ENCODE measurements at places on chromosomes 2 and 18. TPM values are rescaled to one million over a fixed set of nuclear protein-coding genes. Genes with fewer than 3 reads are reported as not detected.

Gene MXD1
- 14.6 TPM for polyA plus RNA-seq

Gene CCDC68
- polyA plus RNA-seq = 1.4 TPM

DNA sequence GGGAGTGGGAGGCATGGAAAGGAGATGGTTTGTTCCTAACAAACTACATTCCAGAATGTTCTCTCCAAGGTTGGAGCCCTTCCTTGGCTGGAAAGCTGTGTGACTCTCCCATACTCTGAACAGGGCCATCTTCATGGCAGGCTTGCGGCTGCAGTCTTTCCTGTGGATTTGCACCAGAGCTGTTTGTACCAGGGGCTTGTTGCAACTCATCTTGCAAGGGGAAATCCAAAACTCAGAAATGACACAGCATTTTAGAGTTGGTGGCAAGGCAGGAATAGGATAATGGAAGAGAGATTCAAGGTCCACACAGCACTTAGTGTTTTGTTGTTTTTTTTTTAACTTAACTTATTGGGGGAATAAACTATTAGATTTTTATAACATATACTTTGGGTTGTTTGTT is 73.7 kb upstream of the ZNF516 start:
- DNase-seq = no peak
- H3K27ac ChIP-seq = no peak overlapping the region
- H3K27me3 ChIP-seq = no peaks in the 10 kb centered on the region
- H3K36me3 ChIP-seq = no peaks in the 10 kb centered on the region
- no peak overlapping the region for H3K4me3 ChIP-seq

Gene SMCHD1
- 12.1 TPM for polyA plus RNA-seq

- no peak overlapping the region for H3K4me3 ChIP-seq
- no peaks in the 10 kb centered on the region for H3K4me1 ChIP-seq
- H3K27ac ChIP-seq = no peak overlapping the region
- no peaks in the 10 kb centered on the region for H3K27me3 ChIP-seq
- DNase-seq = no peak
Observed at GRCh38 chr18:73766910-73767515, 380.6 kb downstream of the FBXO15 start.

- no peaks in the 10 kb centered on the region for H3K36me3 ChIP-seq
- no peak overlapping the region for H3K4me3 ChIP-seq
- no peak overlapping the region for H3K27ac ChIP-seq
- no peaks in the 10 kb centered on the region for H3K4me1 ChIP-seq
- no peaks in the 10 kb centered on the region for H3K27me3 ChIP-seq
Observed at GRCh38 chr18:24764766-24765165, 304.3 kb downstream of the HRH4 start.

Gene SFT2D3
- polyA plus RNA-seq = 2.3 TPM

- no peaks in the 10 kb centered on the region for H3K27me3 ChIP-seq
- H3K4me1 ChIP-seq = peaks cover 40% of the 10 kb centered on the region
- H3K27ac ChIP-seq = peak overlapping the region; percentile 71
- no peaks in the 10 kb centered on the region for H3K36me3 ChIP-seq
Observed at GRCh38 chr2:118721817-118722551, 125.5 kb downstream of the EN1 start.

GRCh38 chr18:1585881-1586488 is 681.3 kb downstream of the ADCYAP1 start:
- no peak overlapping the region for H3K27ac ChIP-seq
- no peak overlapping the region for H3K4me3 ChIP-seq
- H3K36me3 ChIP-seq = no peaks in the 10 kb centered on the region

DNA sequence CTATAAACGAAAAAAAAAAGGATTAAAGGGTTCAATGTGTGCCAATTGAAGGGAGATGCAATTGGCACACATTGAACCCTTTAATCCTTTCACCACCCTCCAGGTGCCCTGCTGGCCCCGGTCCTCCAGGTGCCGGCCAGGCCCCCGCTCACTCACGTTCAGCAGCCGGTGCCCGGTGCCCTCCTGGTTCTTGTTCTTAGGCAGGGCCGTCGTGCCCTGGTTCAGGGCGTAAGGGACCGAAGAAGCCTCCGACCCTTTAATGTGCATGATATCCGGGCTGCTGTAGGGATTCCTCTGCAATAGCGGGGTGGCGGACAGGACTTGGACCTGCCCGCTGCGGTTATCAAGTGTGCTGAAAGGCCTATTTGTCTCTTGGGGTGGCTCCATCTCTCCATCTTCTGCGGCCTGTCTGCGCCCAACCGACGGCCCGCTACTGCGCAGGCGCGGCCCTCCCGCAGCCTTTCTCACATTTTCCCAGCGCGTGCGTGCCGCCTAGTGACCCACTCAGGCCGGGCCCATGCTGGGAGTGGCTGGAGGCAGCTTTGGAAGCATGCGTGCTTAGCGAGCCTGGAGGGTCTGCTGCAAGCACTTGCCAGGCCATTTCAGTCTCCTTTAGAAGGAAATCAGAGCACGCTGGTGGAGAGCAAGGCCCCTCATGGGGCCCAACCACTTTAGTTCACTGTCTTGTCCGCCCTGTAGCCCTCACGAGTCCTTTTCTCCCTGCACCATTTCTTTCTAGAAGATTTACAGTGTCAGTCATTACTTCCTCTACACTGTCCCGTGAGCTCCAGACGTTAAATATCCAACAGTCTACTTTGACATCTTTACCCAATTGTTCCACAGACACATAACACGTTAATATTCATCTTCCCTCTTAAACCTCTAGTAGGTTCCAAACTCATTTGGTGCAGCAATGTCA is 24.3 kb downstream of the TMEM237 start:
- no peaks in the 10 kb centered on the region for H3K4me1 ChIP-seq
- no peak overlapping the region for H3K4me3 ChIP-seq
- no peaks in the 10 kb centered on the region for H3K27me3 ChIP-seq
- H3K36me3 ChIP-seq = peaks cover 2% of the 10 kb centered on the region
- no peak overlapping the region for H3K27ac ChIP-seq

GRCh38 chr2:216922175-216922780 is 62.4 kb upstream of the TNP1 start:
- no peak overlapping the region for H3K4me3 ChIP-seq
- H3K36me3 ChIP-seq = no peaks in the 10 kb centered on the region
- peaks cover 14% of the 10 kb centered on the region for H3K4me1 ChIP-seq
- no peak for DNase-seq
- H3K27ac ChIP-seq = no peak overlapping the region

DNA sequence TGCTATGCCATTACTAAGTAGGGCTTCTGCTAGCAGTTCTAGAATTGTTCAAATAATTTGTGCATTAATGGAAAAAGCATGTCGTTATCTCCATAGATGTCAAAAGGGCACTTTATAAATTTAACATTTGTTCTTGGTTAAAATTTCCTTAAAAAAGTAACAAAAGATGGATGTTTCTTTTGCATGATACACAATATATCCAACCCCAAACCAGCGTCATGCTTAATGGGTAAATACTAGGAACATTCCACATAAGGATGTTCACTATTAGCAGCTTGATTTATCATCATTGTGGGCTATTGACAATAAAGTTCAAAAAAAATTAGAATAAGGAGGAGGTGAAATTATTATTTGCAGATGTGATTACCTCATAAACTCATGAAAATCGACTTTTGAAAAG is 79.7 kb downstream of the GREB1L start:
- no peaks in the 10 kb centered on the region for H3K4me1 ChIP-seq
- no peak overlapping the region for H3K4me3 ChIP-seq
- no peaks in the 10 kb centered on the region for H3K36me3 ChIP-seq
- no peak overlapping the region for H3K27ac ChIP-seq
- DNase-seq = no peak

Gene BCL11A
- 5.3 TPM for polyA plus RNA-seq

All from keratinocyte (primary cell).